ENCODE measurements at places on chromosomes 5 and 9.
A peak's percentile ranks its signal among the peaks of the same experiment; 100 is the strongest.

- DNase-seq: no peak
These were observed 95.3 kb downstream of the COL5A1 start for GRCh38 chr9:134736791-134737497.

- no peak for DNase-seq
These were observed 3.6 kb upstream of the FIBCD1 start for GRCh38 chr9:130942679-130943078.

DNA sequence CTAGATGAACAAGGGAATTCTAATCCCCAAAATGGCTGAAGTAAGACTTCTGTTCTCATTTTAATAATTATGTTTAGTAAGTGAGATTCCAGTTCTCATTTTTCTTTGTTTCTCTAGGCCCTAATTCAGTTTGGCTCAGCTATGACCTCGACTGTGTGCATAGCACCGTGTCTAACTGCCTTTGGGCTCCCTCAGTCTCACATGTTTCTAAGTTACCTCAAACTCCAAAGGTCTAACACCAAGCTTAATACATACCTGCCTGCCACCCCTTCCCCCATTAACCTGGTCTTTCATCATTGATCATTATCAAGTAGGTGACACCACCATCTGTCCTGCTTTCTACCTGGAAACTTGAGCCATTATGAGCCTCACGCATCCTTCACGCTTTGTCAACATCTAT lies 273.2 kb downstream of the SAXO1 start:
- DNase-seq: no peak

DNA sequence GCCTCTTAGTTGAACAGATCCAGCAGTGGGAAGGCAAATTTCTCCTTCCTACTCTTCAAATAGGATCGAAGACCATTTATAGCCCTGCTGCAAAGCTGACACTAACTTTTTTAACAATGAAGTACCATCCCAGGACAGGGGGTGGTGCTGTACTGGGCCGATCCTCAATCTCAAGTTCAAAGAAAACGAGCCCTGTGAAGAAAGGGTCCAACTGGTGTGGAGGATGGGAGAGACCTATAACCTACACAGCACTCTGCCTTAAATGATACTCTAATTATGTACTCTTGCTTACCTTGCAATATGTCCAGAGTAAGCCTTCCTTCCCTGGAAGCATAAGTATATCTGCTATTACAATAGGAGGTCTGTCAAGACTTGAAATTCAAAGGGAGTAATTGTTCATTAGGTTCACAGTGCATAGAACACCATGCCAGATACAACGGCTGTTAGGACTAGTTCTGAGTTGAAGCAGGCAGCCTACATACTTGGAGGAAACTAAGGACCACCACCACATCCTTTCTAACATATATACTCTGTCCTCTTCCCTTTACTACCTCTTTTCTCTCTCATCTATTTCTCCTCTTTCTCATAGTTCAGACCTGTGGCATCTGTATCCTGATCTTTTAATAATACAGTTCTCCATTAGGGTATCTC lies 6.2 kb downstream of the ETF1 start:
- no peak for DNase-seq

DNA sequence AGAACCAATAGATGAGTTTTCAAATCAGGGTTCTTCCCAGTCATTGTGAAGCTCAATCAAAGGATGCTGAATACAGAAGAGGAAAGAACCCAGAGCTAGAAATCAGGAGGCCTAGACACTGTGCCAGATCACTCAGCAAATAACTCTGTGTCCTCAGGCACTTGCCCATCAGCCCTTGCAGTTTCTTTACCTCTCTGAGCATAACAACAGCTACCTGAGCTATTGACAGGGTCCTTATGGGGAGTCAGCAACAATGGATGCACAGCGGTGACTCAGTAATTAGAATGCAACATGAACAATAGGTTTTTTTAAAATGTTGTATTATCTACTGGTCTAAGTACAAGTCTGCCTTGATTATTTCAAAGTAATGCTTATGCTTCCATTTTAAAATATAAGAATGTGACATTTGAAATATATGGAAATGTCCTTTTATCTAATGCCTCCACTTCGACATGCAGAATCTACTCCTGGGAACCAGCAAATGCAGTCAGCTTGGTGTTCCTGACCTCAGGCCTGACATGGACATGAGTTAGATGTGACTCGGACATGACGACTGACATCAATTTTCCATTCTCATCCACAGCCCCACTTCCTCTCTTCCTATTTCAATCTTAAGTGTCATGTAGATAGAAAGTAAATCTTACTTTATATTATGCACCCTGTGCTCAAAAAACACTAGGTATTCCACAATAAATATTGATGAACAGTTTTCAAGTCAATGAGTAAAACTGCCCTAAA lies 155.0 kb downstream of the TLE1 start:
- DNase-seq: no peak

GRCh38 chr9:4495537-4495936 lies 5.3 kb downstream of the SLC1A1 start:
- DNase-seq: no peak

DNA sequence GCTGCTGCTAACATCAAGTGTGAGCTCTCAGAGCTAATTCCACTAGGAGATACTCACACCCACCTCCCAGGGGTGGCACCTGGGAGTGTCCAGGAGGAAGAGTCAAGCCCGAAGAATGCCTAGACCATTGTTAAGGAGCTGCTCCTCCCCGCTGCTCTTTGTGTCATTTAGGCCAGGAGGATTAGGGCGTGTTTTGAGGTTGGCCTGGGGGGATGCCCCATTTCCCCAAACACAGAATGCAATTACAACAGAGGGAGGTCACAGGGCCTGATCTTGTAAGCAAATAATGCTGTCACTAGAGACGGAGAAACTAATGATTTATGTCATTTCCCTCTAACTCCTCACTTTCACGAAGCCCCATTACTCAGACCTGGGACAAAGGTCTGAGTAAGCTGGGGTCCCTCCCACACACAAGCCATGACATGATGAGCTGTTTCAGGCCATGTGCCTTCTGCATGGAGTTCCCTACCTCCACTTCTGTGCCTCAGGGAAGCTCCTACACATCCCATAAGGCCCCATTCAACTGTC lies 312.5 kb downstream of the ACTL7B start:
- no peak for DNase-seq

- DNase-seq: no peak
These were observed 52.4 kb upstream of the PSD2 start for GRCh38 chr5:139743001-139743771.

GRCh38 chr5:181170996-181171395 lies 23.6 kb downstream of the OR2V2 start:
- DNase-seq: no peak

DNA sequence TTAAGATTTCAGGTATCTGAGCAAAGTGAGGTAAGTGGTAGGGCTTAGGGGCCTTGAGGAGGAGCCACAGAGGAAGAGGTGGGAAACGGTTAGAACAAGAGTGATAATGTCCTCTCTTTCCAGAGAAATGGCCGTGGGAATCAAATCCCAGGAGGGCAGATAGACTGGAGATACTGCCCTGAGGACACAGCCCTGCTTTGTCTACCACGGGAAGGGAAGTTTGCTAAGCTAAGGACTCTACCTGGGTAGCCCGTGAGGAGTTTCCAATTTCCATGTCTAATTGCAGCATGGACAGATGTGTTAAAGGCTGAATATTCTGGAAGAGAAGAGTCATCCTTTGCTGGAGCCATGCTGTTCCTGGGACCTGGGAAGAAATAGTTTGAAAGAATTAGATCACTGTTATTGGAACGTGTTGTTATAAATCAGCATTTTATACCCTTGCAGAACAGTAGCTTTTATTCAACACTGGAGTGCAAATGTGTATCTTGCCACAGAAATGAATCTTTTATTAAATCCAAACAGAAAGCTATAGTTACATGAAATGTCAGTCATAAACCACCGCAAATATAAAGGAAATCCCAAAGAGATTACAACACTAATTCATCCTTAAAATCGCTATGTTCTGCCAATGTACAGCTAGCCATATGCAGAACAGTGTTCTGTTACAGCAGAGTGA lies 133.2 kb upstream of the LHFPL2 start:
- peak; percentile 86 for DNase-seq

Data from tongue (tissue), 3 donors.